ENCODE measurements at places on chromosomes 5 and 9.

- DNase-seq = no peak
These were observed 297.0 kb upstream of the TAS2R1 start for GRCh38 chr5:9927106-9927505.

DNA sequence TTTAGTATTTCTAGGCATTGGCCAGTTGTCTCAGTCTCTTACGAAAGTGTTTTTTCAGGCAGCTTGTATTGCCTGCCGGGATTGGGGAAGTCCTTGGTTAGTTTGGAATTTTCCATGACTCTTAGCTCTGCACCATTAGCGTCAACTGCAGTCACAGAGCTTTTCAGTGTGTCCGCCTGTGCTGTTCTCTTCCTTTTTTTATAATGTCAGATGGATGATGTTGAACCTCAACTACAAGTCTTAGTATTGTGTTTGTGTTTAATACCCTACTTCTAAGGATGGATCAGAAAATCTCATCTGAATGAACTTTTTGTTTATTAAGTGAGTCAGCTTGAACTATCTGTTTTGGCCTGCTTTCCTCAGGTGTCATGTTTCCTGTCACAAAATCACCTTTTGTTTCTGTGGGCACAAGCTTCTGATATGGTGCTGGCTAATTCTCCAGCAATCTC lies 33.1 kb downstream of the ATP6V0E1 start:
- DNase-seq = peak; percentile 41

DNA sequence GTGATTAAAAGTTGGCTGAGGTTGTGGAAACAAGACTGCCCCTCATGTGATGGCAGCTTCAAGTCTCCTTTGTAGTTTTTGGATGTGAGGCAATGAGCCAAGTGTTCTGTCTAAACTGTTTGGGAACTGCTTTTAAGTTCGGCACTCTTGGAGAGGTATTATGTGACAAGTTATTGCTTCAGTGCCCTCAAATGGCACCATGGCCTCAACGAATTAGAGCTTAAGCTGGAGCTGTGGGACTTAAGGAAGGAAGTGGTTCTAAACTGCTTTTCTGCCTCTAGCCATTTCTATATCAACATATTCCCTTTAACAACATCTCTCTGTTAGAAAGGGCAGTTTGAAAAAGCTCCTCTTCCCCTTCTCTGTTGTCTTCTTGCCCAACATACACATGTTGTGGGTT lies 227.7 kb downstream of the RFK start:
- DNase-seq = no peak

DNA sequence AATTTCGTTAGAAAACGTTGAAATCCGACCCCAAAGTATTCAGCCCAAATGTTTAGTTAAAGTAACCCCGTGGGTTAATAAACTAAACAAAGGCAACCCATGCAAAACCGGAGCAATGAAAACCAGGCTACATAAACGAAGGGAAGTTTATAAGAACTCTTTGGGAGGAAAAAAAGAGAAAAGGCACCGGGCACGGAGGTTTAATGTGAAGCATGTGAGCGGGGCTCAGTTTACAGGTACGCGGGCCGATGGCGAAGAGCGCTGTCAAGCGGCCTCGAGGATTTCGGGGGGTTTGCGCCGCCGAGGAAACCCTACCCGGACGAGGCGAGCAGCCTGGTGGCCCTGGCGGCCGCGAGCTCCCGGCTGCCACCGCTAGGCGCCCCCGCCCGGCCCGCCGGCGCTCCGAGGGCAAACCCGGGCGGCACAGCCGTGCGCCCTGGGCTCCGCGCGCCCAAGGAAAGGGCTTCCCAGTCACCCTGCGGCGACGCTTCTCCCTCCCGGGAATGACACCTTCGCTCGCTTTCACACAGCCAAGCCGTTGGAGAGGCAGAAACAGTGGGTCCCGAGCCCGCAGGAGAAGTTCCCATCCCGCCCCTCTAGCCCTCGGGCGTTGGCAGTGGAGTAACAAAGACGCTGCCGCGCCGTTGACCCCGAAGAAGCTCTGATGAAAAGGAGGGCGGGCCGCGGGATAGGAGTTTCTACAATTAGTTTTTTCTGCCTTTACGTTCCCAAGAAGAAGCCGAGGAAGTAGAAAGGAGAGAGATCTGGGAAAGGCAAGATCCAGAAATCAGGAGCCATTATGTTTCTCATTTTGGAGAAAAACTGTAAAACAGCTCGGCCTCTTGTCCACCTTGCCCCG lies 126.0 kb downstream of the TMEM174 start:
- DNase-seq = no peak

GRCh38 chr5:115686051-115686737 lies 60.4 kb upstream of the TMED7 start:
- peak; percentile 22 for DNase-seq

DNA sequence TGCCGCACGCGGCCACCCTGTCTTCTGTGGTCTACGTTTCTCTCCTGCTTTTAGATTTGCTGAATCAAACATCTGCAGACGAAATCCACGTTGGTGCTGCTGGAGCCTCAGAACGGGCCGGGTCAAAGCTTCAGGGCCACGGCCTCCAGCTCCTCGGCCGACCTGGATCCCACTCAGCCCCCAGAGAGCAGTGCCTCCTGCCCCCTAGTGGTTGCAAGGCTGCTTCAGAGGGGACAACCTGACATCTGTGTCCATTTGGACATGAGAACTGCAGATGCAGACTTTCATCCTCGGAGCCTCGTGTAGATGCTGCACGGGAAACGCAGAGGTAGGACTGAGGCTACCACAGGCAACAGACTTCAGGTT lies 23.0 kb upstream of the SLC6A3 start:
- DNase-seq = no peak

DNA sequence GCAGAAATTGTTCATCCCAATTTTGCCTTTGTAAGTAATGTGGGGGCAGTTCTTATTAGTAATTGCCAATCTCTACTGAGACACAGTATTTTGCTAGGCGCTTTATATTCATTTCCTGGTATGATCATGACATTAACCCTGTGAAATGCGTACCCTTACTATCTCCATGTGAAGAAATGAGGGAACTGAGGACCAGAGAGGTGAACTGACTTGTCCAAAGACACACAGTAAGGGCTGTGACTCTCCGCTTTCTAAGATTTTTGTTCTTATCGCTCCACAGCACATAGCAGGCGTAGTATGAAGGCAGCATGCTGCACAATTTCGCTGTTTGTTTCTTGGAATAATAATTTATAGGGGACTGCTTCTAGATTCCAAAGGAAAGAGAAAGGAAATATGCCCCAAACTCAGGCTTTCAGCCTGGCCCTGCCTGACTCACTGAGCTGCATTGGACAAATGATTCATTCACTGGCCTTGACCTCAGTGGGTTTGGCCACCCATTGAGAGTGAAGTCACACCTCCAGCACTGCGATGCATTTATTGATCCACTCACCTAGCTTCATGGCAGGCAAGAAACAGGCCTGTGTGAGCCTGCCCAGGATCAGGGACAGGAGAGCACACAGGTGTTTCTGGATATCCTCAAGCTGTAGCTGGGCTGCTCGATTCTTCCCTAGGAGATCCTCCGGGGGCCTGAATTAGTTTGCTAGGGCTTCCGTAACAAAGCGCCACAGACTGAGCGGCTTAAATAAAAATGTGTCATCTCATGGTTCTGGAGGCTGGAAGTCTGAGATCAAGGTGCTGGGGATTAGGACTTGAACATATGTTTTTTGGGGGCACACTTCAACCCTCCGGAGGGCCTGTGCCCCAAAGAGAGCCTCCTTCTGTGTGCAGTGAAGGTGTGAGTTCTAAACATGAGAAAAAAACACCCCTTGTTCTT lies 7.2 kb upstream of the DUSP1 start:
- no peak for DNase-seq

GRCh38 chr9:114953959-114954358 lies 23.6 kb upstream of the TNFSF8 start:
- no peak for DNase-seq

- no peak for DNase-seq
These were observed 200.1 kb downstream of the PAX5 start for GRCh38 chr9:36833954-36834353.

DNA sequence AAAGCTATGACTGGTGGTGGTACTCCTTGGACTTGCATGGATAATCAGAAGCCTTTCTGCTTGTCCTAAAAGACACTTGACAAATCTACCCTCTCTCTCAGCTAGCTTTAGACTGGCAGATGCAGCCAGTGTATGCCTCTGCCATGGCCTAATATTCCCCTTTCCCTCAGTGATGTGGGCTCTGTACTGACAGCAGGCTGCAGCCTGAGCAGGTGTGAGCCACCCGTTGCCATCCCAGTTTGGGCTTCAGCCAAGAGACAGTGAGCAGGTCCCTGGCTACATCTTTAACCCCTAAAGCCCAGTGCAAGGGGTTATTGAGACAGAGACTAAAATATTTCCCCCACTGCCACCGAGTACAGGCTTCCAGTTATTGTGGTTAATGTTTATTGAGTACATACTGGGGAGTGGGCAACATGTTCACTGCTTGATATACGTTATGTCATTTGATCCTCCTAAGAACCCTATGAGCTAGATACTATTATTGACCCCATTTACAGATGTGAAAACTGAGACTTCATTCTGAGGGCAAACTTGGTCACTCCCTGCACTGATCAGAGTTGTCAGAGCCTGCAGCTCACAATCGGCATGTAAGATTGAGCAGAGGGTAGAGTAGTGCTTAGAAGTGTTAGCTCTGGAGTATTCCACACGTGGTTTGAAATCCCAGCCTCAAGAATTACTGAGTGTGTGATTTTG lies 254.2 kb downstream of the ARHGAP26 start:
- no peak for DNase-seq

DNA sequence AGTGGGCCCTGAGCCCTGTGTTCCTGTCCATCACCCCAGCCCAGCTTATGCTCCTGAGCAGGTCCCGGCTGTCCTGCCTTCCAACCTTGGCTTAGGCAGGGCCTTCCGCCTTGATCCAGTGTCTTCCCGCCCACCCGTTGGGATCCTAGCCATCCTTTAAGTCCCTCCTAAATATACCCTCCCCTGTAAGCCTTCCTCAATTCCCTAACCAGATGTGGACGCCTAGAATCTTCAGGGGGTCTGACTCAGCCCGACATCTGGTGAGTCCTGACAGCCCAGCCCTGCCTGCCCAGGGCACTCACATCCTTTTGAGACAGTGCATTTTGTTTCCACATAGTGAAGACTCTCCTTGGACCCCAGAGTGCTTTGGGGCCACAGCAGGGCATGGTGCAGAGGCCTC lies 23.7 kb downstream of the SLC6A7 start:
- DNase-seq = peak; percentile 40

DNA sequence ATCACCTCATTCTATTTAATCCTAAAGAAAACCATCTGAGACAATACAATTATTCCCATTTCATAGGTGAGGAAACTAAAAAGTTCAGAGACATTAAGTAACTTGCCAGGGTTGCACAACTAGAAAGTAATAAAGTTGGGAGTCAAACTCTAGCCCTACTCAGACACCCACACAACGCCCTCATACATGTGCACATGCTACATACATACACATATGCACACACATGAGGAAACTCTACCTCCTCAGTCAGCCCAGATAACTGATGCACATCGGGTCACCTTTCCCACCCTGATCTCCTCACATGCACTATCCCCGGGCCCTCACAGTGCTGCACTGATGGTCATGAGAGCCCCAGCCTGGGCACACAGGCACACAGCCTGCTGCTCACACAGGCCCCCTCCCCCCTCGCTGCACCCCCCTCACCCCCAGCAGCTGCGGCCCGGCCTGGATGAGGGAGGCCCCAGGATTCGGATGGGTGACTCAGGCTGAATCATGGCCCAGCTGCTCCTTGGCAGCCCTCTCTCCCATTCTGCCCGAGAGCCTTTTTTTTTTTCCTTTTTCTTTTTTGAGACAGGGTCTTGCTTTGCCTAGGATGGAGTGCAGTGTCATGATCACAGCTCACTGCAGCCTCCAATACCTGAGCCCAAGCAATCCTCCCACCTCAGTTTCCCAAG lies 5.0 kb upstream of the GPRIN1 start:
- DNase-seq = no peak

DNA sequence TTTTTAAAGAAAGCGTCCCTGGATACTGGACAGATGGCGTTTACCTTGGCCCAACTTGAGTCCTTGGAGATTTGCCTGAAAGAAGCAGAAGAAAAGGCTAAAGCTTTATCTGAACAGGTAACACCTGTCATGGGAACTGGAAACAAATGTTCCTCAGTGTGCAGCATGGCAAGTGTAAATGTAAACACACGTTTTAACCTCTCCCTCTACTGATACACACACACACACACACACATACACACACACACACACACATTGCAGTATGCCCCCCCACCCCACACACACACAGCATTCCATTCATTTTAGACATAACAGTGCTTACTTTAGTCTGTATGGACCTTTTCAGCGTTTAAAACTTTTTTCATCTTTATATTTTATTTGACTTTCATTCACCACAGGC lies 51.1 kb downstream of the CCDC192 start:
- DNase-seq = no peak
